ENCODE measurements at places on chromosomes 1 and 21.
A peak's percentile ranks its signal among the peaks of the same experiment; 100 is the strongest.

GRCh38 chr1:39574646-39575045 lies 1.9 kb downstream of the PABPC4 start:
- H3K27me3 ChIP-seq: no peaks in the 10 kb centered on the region
- H3K27ac ChIP-seq: peak overlapping the region; percentile 81
- peak overlapping the region; percentile 97 for H3K4me3 ChIP-seq
- peaks cover 49% of the 10 kb centered on the region for H3K4me1 ChIP-seq
- no peak for DNase-seq

DNA sequence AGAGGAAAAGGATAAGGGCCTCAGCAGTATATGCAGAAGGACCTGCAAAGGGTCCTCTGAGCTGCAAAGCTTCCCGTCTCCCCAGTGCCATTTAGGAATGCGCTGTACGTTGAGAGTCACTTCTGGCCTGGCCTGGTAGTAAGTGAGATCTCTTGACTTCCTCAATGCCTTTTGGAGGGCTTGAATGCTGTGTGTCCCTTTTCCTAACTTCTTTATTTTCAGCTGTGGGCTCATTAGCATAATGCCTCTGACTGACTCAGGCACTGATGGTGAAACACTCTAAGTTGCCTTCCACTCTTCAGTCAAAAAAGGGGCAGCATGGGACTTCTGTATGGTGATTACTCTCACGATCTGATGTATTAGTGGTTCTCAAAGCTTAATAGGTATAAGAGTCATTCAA lies 49.9 kb downstream of the XCL1 start:
- H3K4me1 ChIP-seq: no peaks in the 10 kb centered on the region
- H3K27ac ChIP-seq: no peak overlapping the region
- no peaks in the 10 kb centered on the region for H3K27me3 ChIP-seq
- H3K36me3 ChIP-seq: no peaks in the 10 kb centered on the region

DNA sequence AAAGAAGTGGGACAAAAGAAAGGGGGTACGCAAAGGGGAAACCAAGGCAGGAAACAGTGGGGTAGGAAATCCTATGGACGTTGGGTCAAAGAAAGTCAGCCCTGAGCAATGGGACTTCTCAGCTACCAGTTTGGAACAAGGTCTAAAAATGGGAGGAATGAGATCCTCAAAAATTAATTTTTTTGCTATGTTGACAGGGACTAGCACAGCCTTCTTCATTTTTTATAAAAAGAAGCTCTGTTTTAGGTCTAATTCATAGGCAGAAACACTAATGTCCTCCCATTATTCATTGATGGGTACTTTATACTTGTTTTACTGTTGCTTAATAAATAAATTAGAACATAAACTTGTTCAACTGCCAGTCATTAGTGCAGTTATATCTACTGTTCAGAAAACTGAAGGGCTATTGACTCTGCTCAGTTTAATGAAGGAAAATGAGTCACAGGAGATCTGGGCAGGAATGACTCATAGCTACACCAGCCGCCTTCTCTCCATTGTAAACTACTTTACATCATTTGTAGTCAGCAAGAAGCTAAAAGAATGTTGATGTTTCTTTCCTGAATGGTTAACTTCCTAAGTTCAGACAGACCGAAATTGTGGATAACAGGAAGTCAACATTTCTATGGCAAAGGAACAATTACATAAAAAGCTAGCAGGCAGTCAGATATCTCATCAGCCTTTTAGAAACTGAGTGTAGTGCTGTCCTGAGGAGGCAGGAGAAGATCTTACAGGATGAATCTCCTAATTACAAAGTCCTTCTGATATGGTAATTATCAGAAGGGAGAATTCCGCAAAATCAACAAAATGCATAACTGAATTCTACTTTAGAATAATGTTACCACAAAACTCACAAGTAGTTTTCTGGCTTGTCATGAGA lies 356.4 kb upstream of the PKN2 start:
- H3K27me3 ChIP-seq: peaks cover 4% of the 10 kb centered on the region
- DNase-seq: no peak
- no peak overlapping the region for H3K4me3 ChIP-seq
- H3K36me3 ChIP-seq: no peaks in the 10 kb centered on the region
- no peaks in the 10 kb centered on the region for H3K4me1 ChIP-seq
- H3K27ac ChIP-seq: no peak overlapping the region

GRCh38 chr1:178294654-178295053 lies 200.8 kb downstream of the RASAL2 start:
- DNase-seq: no peak
- H3K27me3 ChIP-seq: no peaks in the 10 kb centered on the region

GRCh38 chr1:27447883-27448282 lies 42.1 kb downstream of the WASF2 start:
- peaks cover 8% of the 10 kb centered on the region for H3K36me3 ChIP-seq
- no peak overlapping the region for H3K4me3 ChIP-seq
- no peak overlapping the region for H3K27ac ChIP-seq
- H3K4me1 ChIP-seq: no peaks in the 10 kb centered on the region
- no peak for DNase-seq

DNA sequence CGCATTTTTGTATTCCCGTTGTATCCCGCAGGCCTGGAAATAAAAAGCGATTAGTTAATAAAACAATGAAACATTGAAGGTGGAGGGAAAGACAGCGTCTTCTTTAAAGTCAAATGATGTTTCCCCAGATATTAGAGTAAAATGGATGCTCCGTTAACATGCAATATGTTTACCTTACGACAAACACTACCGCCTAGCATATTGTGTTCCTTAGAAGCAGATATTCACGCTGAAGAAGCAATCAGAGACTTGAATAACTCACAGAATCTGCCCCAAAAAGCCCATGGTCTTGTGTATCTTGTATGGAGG lies 583 bp upstream of the B4GALT3 start:
- no peak for DNase-seq
- peak overlapping the region; percentile 73 for H3K4me3 ChIP-seq
- H3K4me1 ChIP-seq: peaks cover 30% of the 10 kb centered on the region
- peak overlapping the region; percentile 79 for H3K27ac ChIP-seq
- no peaks in the 10 kb centered on the region for H3K27me3 ChIP-seq

GRCh38 chr21:31253684-31254083 lies 90.4 kb downstream of the TIAM1 start:
- H3K4me1 ChIP-seq: no peaks in the 10 kb centered on the region
- peaks cover 5% of the 10 kb centered on the region for H3K36me3 ChIP-seq
- H3K27ac ChIP-seq: no peak overlapping the region
- no peak overlapping the region for H3K4me3 ChIP-seq
- no peaks in the 10 kb centered on the region for H3K27me3 ChIP-seq

DNA sequence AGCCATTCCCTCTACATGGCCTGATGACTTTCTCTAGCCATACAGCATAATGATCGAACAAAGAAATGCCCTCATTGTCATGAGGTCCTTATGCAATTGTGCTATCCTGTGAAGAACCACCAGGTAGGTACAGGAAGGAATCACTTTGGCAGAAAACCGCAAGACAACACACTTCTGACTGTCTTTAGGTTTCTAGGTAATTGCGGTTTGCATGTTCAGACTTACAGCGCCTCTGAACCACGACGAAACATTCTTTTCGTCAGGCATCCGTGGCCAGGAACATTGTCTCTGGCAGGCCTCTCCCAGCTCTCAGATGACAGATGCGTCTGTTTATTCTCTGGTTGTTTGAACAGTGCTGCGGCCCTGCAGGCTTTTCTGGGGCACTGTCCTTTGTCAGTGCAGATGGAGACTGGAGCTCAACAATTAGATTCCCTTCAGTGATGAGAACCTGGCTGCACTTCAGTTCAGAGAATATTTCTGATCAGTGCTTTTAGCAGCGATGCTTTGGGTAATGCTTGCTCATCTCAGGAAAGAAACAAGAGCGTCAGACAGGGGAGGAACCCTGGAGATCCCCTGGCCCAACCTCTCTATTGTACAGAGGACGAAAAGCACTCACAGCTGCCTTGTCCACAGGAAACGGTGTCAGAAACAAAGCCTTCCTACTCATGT lies 63.4 kb downstream of the B3GALT5 start:
- H3K4me1 ChIP-seq: no peaks in the 10 kb centered on the region
- no peaks in the 10 kb centered on the region for H3K36me3 ChIP-seq
- H3K4me3 ChIP-seq: no peak overlapping the region
- no peak for DNase-seq
- H3K27ac ChIP-seq: no peak overlapping the region

DNA sequence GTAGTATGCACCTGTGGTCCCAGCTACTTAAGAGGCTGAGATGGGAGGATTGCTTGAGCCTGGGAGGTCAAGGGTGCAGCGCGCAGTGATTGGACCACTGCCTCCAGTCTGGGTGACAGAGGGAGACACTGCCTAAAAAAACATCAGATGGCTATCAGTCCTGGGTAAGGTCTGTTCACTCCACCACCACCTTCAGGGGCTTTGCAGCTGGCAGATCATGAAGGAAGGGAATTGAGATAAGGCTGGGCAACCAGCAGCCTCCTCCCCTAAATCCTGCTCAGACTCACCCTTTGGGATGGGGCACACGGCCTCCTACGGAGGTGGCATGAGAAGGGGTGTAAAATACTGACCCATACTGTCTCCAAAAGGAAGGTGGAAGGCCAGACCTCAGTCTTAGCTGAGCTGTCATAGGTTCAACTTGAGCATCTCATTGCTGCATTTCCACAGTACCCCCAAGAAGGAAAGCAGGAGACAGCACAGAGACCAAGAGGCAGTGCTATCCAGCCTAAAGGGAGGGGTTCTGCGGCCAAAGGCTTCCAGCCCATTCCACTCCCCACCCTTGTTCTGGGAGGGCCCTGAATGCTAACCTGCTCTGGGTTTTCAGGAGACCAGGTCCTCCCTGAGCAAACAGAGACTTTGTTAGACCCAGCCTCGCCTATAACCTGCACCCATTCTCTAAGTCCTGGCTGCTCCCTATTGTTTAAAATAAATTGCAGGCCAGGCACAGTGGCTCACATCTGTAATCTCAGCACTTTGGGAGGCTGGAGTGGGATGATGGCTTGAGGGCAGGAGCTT lies 13.7 kb downstream of the SLC45A3 start:
- no peak overlapping the region for H3K27ac ChIP-seq
- H3K27me3 ChIP-seq: peaks cover 17% of the 10 kb centered on the region

- H3K4me3 ChIP-seq: no peak overlapping the region
- no peaks in the 10 kb centered on the region for H3K36me3 ChIP-seq
- H3K4me1 ChIP-seq: no peaks in the 10 kb centered on the region
- no peak overlapping the region for H3K27ac ChIP-seq
- peaks cover 17% of the 10 kb centered on the region for H3K27me3 ChIP-seq
These were observed 3.0 kb downstream of the TSPEAR start for GRCh38 chr21:44708213-44708865.

DNA sequence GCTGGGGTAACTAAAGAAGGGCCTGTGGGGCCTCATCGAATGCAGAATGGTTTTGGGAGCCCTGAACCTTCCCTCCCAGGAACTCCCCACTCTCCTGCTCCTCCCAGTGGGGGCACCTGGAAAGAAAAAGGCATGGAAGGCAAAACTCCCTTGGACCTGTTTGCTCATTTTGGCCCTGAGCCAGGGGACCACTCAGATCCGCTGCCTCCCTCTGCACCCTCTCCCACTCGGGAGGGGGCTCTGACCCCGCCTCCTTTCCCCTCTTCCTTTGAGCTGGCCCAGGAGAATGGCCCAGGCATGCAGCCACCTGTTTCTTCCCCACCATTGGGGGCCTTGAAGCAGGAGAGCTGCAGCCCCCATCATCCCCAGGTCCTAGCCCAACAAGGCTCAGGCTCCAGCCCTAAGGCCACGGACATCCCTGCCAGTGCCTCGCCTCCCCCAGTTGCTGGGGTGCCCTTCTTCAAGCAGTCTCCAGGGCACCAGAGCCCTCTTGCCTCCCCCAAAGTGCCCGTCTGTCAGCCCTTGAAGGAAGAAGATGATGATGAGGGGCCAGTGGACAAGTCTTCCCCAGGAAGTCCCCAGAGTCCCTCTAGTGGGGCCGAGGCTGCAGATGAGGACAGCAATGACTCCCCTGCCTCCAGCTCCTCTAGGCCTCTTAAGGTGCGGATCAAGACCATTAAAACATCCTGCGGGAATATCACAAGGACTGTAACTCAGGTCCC lies 4.7 kb downstream of the ZNF687 start:
- H3K27ac ChIP-seq: no peak overlapping the region
- peaks cover 20% of the 10 kb centered on the region for H3K4me1 ChIP-seq
- DNase-seq: no peak

GRCh38 chr1:93354749-93355148 lies 9.0 kb downstream of the DR1 start:
- H3K27me3 ChIP-seq: no peaks in the 10 kb centered on the region
- no peak overlapping the region for H3K27ac ChIP-seq
- H3K4me3 ChIP-seq: no peak overlapping the region
- DNase-seq: no peak

DNA sequence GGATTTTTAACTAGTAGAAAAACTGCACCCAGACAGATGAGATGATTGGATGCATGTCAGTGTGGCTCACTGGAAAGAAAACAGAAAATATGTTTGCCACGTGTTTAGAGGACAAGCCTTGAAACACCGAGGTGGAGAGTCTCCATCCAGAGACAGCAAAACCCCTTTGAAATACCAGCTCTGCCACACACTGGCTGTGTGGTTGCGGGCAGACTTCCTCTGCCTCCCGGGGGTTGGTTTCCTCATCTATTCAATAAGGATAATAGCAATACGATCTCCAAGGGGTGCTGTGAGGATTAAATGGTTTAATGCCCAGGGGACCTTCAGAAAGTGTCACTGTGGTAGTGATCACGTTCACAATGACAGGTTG lies 67.2 kb upstream of the PARP1 start:
- no peak overlapping the region for H3K4me3 ChIP-seq
- H3K36me3 ChIP-seq: no peaks in the 10 kb centered on the region
- DNase-seq: peak; percentile 37
- H3K27ac ChIP-seq: no peak overlapping the region

GRCh38 chr1:160950657-160951056 lies 4.0 kb downstream of the ITLN2 start:
- DNase-seq: no peak
- H3K36me3 ChIP-seq: no peaks in the 10 kb centered on the region
- H3K27me3 ChIP-seq: no peaks in the 10 kb centered on the region
- H3K4me1 ChIP-seq: no peaks in the 10 kb centered on the region
- H3K27ac ChIP-seq: no peak overlapping the region

GRCh38 chr1:63835128-63835527 lies 61.3 kb downstream of the ROR1 start:
- no peaks in the 10 kb centered on the region for H3K36me3 ChIP-seq
- H3K27ac ChIP-seq: no peak overlapping the region
- no peaks in the 10 kb centered on the region for H3K27me3 ChIP-seq
- no peak overlapping the region for H3K4me3 ChIP-seq
- no peaks in the 10 kb centered on the region for H3K4me1 ChIP-seq

DNA sequence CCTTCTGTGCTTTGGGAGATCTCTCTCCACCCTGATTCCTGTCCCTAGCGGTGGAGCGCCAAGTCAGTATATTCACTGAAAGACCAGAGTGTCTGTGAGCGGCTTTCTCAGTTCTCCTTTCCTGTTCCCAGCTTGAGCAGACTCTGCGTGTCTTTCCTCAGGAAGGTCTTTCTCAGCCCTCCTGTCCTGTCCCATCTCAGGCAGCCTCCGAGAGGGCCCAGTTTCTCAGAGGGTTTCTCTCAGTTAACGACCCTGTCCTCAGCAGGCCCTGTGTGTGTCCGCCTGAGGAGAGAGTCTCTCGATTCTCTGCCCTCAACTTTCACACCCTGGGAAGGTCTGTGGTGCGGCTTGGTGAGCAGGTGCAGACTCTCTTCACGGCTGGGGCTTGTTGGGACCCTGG lies 34.0 kb upstream of the CHIT1 start:
- H3K27ac ChIP-seq: no peak overlapping the region
- no peaks in the 10 kb centered on the region for H3K27me3 ChIP-seq
- peaks cover 10% of the 10 kb centered on the region for H3K4me1 ChIP-seq
- no peak overlapping the region for H3K4me3 ChIP-seq
- no peaks in the 10 kb centered on the region for H3K36me3 ChIP-seq
- DNase-seq: no peak

GRCh38 chr1:119784191-119784781 lies 15.6 kb upstream of the HMGCS2 start:
- no peak for DNase-seq
- peaks cover 16% of the 10 kb centered on the region for H3K27me3 ChIP-seq
- no peak overlapping the region for H3K4me3 ChIP-seq
- no peaks in the 10 kb centered on the region for H3K4me1 ChIP-seq
